ENCODE measurements at places on chromosomes 4 and X.

- no peak for DNase-seq
Observed at GRCh38 chrX:129876771-129877305, 29.1 kb upstream of the UTP14A start.

DNA sequence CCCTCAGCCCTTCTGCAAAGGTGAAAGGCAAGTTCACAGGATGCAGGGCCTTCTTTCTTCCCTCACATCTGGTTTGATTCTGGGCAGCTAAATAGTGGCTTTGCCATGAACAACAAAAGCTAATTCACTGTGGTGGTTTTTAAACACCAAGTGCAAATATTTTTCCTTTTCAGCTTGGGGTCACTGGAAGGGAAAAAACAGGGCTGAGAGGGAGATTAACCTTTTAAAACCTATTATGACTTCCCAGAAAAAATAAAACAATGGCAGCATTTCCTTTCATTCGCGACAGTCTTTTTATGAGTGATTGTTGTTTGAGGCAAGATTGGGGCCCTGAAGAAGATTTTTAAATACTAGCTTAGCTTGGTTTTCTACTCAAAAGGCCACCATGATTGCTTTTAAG is 103.7 kb upstream of the SCML1 start:
- no peak for DNase-seq

DNA sequence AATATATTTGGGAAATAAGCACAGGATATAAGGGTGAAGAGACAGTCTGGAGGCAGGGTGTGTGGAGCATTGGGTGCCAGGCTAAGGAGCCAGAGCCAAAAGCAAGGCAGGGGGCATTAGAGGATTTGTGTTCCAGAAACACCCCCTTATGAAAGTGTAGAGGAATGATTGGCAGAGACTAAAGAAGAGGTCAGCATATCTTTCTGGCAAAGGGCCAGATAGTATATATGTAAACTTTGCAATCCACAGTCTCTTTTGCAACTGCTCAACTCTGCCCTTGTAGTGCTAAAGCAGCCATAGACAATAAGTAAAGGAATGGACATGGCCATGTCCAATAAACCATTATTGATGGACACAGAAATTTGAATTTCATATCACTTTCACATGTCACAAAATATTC is 3.6 kb upstream of the SLC9A6 start:
- no peak for DNase-seq

GRCh38 chrX:38465686-38466085 is 95.7 kb upstream of the TSPAN7 start:
- DNase-seq, result no peak

- no peak for DNase-seq
Observed at GRCh38 chr4:4659871-4660651, 118.2 kb upstream of the STX18 start.

GRCh38 chr4:108433832-108434231 is 186.5 kb upstream of the RPL34 start:
- DNase-seq, result no peak

DNA sequence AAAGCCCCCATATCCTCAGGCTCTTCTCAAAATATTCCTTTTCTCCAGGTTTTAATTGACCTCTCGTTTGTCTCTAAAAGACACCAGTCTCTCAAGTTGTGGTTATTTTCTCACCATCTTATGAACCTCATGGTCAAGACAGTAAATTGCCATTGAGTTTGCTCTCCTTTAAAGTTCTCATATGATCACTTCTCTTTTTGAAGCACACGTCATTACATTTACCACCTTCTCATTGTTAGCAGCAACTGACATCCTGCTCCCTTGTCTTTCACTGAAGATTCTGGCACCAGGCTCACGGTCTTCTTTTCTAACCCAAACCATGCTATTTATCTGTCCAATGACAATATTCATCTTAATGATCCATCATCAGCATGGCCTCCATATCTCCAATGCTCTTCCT is 324.2 kb downstream of the TMA16 start:
- DNase-seq, result no peak

DNA sequence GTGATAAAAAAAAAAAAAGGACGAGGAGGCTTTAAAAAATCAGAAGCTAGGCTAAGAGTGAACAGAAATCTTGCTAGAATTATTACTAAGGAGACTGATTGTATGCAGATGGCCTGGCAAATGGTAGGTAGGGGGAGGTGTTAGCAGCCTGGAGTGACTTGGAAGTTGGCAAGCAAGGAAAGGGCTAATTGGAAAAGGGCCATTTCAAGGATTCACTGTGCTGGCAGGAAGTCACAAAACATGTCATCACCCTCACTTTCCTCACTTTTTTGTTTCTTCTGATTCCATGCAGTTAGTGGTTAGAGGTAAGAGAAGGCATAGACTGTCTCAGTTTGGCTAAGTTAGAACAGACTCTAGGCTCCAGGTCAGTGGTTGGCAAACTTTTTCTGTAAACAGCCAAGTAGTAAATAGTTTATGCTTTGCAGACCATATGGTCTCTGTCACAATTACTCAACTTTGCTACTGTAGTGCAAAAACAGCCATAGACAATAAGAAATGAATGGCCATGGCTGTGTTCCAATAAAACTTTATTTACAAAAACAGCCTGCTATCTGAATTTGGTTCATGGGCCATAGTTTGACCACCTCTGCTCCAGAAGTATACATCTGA is 646.5 kb upstream of the ACTRT1 start:
- no peak for DNase-seq

- DNase-seq, result no peak
Observed at GRCh38 chr4:158912390-158912789, 143.6 kb downstream of the FNIP2 start.

DNA sequence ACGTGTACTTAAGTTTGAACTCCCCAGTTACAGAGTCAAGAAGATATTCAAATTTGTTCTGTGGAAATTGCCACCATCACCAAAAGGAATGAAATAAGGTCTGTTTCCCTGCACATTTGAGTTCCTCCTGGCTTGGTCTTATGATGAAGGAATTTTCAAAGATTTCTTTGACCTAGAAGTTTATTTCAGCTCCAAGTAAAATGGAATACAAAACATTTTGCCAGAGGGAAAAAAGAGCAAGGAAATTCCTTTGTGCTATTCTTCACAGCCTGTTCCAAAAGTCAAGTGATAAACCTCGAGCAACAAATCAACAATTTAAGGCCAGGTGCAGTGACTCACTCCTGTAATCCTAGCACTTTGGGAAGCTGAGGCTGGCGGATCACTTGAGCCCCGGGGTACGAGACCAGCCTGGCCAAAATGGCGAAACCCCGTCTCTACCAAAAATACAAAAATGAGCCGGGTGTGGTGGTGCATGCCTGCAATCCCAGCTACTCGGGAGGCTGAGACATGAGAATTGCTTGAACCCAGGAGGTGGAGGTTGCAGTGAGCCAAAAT is 3.4 kb downstream of the NKRF start:
- no peak for DNase-seq

Measured in activated T-cell treated with anti-CD3 and anti-CD28 coated beads, Interleukin-2, amount 50 U/mL, for 24 hours (primary cell).